ENCODE measurements at places on chromosomes 2 and 18.
A peak's percentile ranks its signal among the peaks of the same experiment; 100 is the strongest.

DNA sequence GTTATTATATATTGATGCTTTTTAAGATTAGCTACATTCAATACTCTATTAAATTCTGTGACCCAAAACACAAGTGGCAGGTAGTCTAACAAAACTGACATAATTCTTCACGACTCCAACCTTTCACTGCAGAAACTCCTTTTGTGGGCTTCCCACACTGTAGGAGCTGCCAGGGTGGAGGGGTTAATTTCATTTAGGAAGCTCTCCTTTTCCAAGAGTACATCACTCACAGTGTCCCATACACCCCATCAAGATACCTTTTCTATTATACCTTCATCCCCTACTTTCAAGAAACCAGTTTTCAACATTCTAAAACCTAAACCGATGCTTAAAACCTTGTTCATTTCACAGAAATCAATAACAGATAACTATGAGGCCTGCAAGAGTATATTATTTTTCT, 825 bp downstream of the THUMPD2 start:
- no peak for DNase-seq

DNA sequence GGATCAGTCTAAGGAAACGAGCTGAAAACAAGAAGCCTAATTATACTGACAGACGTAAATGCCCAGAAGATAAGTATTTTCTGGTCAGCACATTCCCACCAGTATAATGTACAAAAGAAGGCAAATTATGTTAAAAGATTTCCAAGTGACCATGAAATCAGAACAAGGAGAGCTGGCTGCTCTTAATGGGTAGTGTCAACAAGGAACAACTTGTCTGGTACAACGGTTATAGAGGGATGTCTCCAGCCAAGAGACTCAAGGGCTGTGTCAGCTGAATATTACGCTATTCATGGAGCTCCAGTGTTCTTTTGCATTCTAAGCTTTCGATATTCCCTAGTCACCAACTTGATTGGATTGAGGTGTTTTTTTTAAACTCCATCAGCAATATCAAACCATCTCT, 8.6 kb upstream of the L3MBTL4 start:
- DNase-seq, result no peak

GRCh38 chr18:37524498-37525261, 40.9 kb downstream of the CELF4 start:
- DNase-seq, result no peak

GRCh38 chr2:8039732-8040131, 642.1 kb upstream of the ID2 start:
- DNase-seq, result no peak

- no peak for DNase-seq
Observed at GRCh38 chr2:102091121-102091520, 51.4 kb upstream of the IL1R1 start.

DNA sequence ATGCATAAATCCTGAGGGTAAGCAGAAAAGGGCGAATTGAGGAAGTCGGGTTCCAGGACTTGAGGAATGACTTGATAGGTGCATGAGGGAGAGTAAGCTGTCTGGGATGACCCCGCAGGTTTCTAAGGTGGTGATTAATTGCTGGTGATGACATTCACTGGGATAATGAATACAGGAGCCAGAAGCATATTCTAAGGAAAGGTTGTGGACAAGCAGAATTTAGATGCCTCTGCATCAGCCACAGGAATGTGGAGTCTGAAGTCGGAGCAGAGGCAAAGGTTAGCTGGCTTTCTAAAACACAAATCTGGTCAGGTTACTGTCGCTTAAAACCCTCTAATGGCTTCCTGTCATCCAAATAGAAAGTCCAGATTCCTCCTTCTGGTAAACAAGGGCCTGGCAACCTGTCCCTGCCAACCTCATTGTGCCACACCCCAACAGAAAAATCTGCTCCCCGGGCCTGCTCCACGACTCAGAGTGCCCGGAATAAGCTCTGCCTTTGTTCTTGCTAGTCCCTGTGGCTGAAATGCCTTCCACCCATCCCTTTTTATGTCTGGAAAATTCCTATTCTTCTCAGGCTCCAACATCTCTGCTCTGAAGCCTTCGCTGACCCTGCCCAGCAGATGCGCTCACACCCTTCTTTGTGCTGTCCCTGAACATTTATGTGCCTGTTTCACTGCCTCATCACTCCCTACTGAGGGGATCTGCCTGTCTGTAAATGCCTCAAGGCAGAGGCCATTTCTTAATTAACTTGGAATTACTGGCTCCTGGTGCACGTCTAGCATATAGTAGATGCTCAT, 11.3 kb upstream of the TMEM214 start:
- no peak for DNase-seq

DNA sequence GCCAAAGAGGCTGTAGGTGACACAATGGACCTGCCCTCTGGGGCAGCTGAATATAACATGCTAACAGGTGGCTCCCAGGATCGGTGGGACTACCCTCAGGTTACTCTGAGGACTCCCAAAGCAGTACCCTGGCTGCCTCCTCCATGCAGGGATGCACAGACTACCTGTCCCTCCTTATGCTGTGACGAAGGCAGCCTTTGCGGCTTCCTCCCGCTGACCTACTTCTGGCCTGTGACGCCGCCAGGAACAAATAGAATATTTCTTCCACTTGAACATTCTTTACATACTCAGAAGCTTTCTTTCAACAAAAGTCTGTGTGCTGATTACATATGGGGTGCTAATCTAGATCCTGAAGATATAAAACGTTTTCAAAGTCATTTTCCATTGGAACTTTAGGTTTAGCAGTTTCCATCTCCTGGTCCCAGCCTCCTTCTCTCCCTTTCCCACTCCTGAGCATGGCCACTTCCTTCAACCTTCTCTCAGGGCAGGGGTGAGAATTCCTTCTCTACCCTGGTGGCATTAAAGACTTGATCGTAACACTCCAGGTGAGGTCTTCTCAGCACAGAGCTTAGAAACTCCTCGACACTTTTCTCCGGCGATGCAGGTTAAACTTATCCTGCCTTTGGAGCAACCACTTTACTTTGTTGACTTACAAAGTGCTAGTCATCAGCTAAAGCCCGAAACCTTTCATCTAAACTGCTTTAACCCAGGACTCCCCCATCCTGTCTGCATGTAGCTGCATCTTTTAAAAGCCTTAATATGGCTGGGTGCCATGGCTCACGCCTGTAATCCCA, 58.9 kb upstream of the STK17B start:
- no peak for DNase-seq

DNA sequence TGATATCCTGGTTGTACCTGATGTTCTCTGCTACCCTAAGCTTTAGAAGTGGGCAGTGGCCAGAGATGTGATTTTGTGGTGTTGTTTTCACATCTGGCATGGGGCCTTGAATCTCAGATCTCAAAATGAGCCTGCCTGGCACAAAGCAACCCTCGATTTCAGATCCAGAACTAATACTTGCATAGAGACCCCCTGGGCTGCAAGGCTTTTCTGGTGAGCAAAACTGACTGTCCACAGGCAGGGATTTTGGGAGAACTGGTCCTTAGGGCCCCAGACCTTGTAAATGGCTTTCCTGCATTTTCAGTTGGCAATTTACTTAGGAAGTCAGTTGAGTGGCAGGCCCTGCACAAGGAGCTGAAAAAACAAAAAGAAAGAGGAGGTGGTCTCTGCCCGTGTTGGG, 265.3 kb downstream of the MYCN start:
- DNase-seq, result no peak

DNA sequence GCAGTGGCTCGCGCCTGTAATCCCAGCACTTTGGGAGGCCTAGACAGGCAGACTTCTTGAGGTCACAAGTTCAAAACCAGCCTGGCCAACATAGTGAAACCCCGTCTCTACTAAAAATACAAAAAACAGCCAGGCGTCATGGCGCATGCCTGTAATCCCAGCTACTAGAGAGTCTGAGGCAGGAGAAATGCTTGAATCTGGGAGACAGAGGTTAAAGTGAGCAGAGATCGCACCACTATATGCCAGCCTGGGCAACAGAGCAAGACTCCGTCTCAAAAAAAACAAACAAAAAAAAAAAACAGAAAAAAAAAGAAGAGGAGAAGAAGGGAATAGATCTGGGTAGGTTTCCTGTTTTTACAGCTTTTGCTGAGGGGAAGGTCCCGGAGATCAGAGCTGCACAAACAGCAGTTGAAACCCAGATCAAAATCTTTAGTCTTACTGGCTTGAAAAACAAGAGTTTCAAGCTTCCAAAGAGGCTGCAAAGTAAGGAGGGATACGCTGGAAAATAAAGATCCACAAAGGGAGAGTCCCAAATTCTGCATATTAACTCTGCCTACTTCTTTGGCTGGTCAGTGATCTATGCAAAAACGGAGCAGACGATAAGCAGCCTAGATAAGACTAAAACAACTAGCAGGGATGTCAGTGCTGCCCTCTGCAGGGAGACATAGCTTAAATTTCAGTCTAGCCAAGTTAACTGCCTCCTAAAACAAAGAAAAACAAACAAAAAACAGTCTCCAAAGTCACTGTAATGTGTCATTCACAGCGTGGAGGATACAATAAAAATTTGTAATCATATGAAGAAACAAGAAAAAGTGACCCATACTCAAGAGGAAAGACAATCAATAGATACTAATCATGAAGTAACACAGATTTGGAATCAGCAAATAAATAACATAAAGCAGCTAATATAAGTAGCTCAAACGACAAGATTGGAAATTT, 74.1 kb downstream of the TLK1 start:
- peak; percentile 44 for DNase-seq

- no peak for DNase-seq
Observed at GRCh38 chr2:224401641-224402342, at the start of gene FAM124B. Gene FAM124B, minus strand, starts transcription at chr2:224402107. Its CDS starts 339 bp downstream, at chr2:224401768.

DNA sequence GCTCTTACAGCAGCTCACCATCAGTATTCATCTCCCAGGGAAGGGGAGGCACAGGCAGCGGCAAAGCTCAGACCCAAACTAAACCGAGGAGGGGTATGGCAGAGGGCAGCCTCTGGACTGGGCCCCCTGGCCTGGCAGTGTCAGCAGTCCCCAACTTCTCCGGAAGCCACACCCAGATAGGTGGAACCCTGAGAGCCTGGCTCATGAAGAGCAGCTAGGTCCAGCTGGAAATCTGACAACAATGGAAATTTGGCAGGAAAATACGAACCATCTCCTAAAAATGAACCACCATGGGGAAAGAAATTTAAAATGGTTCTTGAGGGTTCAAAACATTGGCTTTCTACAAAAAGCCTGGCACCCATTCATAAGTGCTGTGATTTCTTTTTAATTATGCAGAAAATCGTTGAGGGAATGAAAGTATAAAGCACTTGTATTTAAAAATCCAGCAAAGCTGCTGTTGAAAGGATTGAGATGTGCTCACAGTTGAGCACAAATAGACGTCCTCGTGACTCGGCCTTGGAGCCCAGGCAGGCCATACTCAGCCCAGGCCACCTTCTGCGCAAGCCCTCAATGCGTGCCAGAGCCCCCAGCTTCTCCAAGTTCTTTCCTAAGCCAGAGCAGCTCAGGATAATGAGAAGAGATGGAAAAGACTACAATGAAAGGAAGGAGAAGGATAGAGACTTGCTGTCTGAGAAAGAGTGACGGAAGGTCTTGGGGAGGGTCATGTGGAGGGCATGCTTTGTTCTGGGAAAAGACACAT, 93.0 kb downstream of the COL6A3 start:
- DNase-seq, result no peak

DNA sequence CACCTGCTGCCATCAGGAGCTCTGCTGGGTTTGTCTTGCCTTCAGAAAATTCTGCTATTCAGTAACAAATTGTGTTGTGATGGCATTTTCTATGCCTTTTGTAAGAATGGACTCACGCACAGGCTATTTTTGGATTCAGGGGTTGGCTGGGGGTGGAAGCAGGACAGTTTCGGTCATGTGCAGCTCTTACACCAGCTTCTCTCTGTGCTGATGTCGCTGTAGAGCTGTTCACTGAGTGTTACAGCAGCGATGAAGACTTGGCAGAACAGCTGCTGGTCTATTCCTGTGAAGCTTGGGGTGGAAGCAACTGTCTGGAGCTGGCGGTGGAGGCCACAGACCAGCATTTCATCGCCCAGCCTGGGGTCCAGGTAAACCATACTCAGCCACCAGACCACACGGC, 49.2 kb downstream of the TRPM8 start:
- no peak for DNase-seq

- DNase-seq, result no peak
Observed at GRCh38 chr2:11697103-11697871, 27.3 kb upstream of the NTSR2 start.

- DNase-seq, result no peak
Observed at GRCh38 chr2:128812183-128812940, 493.7 kb upstream of the HS6ST1 start.

- no peak for DNase-seq
Observed at GRCh38 chr2:26555246-26556133, 77.6 kb upstream of the OTOF start.

DNA sequence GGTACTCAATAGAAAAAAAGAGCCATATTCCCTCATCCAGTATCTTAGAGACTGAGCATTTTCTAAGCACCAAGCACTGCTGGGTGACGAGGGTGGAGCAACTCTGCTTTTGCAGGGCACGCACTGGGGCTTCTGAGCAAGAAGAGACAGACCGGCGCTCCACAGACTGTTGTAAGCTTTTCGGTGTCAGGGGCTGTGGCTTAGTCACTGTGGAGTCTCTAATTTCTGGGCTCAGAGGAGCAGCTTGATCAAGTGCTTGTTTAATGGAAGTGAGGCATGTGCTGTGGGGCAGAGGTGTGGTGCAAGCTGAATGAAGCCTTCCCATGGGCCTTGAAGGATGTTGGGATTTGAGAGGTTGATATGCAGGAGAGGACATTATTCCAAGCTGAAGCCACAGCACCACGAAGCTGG, 227.1 kb downstream of the MYCN start:
- no peak for DNase-seq

DNA sequence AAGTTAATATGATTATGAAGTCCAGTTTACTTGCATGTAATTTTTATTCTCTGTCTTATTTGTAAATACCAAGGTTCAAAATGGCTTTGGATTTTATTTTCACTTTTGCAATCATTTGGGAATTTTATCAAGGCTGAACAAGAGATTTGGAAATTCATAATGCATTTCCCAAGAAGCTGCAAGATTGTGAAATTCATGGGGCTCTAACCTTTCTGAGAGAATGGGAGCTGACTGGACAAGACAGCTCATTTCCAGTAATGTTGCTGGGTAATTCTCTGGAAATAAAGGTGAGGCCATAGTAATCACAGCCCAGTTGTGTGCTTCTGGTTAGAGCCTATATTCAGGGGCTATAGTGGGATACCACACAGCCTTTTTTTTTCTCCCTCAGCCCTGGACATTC, 21.5 kb upstream of the NABP1 start:
- no peak for DNase-seq

DNA sequence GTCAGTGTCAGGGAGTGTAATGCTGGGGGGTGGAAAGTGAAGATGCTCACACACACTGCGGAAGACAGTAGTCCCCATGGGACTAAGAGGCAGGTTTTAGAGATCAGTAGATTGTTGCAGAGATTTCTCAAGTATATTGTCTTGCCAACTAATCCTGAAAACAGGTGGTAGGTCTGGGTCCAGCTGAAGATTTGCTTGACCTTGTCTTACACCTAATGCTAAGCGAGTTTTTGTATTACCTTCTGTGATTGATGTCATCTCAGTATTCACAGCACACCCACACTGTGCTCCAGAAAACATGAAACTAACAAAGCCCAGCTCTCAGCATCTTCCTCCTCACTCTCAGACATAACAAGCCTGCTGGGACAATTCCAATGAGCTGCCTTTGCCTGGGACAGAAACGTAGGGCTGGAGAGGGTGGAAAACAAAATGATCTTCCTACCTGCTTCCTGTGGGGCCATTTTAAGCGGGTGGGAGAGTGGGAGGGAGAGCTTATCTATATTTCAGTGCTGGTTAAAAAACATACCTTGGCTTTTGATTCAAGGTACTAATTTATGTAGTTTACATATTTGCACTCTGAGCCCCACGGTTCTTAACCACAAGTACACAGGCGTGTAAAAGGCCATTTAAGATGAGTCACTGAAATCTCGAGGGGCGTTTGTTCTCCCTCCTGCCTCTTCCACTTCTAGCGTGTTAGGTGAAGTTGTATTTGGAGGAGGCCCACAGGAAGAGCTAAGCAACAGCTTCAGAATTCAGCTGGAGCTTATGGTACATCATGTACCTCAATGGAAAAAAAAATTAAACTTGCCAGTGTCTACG, 23.1 kb upstream of the RBMS1 start:
- DNase-seq, result no peak

All from Jurkat, Clone E6-1 (cell line).